ENCODE measurements at places on chromosomes 2 and 18. TPM values are rescaled to one million over a fixed set of nuclear protein-coding genes. Genes with fewer than 3 reads are reported as not detected.

Gene GRP
- total RNA-seq = not detected

Gene LYPD6
- not detected for total RNA-seq

Gene MYL12A
- 858 TPM for total RNA-seq

Gene CLASP1
- total RNA-seq = 65.2 TPM

Gene PLCD4
- 0.26 TPM for total RNA-seq

Gene CRYGA
- total RNA-seq = not detected

Gene ALKAL2
- total RNA-seq = not detected

Gene LAMA3
- 0.63 TPM for total RNA-seq

Gene UGT1A4
- not detected for total RNA-seq

Gene RRM2
- total RNA-seq = 571 TPM

Gene GPR55
- 12.3 TPM for total RNA-seq

Gene SLC16A14
- 0.61 TPM for total RNA-seq

Gene EFEMP1
- not detected for total RNA-seq

Gene TUBB8B
- not detected for total RNA-seq

Gene ALPI
- not detected for total RNA-seq

Gene NOSTRIN
- total RNA-seq = not detected

Gene CNDP1
- not detected for total RNA-seq

Gene LOXHD1
- total RNA-seq = 0.47 TPM

Gene RAD51AP2
- total RNA-seq = not detected

Gene PLEK
- total RNA-seq = 4.5 TPM

Gene SLC4A3
- not detected for total RNA-seq

Gene VWA3B
- total RNA-seq = not detected

Gene ERFE
- 0.37 TPM for total RNA-seq

Gene ERBB4
- total RNA-seq = not detected

Gene IL37
- total RNA-seq = not detected

Gene RUFY4
- 0.81 TPM for total RNA-seq

Gene SLC5A6
- total RNA-seq = 41.5 TPM

Gene ZNF385B
- total RNA-seq = not detected

Gene DOK1
- total RNA-seq = 32.4 TPM

Gene PCARE
- not detected for total RNA-seq

Gene SLC20A1
- total RNA-seq = 115 TPM

Gene LIMS2
- 38.3 TPM for total RNA-seq

Gene REEP1
- total RNA-seq = not detected

Gene ZNF521
- total RNA-seq = not detected

Gene TBR1
- total RNA-seq = not detected

Gene TACR1
- not detected for total RNA-seq

Gene TXNDC2
- not detected for total RNA-seq

Gene CYS1
- total RNA-seq = 1.1 TPM

Gene SIGLEC15
- total RNA-seq = not detected

Gene EN1
- total RNA-seq = not detected

Gene TNFRSF11A
- 4.0 TPM for total RNA-seq

Gene HAUS1
- total RNA-seq = 63.7 TPM

Gene NEDD4L
- total RNA-seq = 3.4 TPM

Gene KDSR
- total RNA-seq = 38.2 TPM

Gene PARD3B
- total RNA-seq = 1.0 TPM

Gene PTPRN
- not detected for total RNA-seq
